Activated CD4-positive, alpha-beta T cell treated with anti-CD3 and anti-CD28 coated beads, Interleukin-2, amount 10 ng/mL, durations not matched to agents 7 days and 5 days (primary cell): ENCODE measurements at places on chromosomes 6 and 20. TPM values are rescaled to one million over a fixed set of nuclear protein-coding genes. Genes with fewer than 3 reads are reported as not detected.
A peak's percentile ranks its signal among the peaks of the same experiment; 100 is the strongest.

DNA sequence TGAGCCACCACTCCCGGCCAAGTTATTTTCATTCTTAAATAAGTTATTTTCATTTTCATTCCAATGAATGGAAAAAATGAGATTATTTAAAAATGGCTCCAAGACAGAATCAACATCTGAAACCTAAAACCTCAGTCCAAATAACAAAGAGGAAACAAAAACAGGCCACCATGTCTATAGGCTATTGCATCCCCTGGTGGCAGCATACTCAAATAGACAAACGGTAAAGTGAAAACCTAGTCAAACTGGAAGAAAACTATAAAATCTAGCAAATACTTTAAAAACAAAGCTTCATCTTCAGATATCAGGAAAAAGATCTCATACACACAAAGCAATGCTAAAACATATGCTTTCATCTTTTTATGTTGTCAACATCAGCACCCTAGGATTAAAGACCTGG is 20.9 kb downstream of the IL17A start:
- H3K4me1 ChIP-seq, result peaks cover 2% of the 10 kb centered on the region
- DNase-seq, result no peak
- no peaks in the 10 kb centered on the region for H3K36me3 ChIP-seq

DNA sequence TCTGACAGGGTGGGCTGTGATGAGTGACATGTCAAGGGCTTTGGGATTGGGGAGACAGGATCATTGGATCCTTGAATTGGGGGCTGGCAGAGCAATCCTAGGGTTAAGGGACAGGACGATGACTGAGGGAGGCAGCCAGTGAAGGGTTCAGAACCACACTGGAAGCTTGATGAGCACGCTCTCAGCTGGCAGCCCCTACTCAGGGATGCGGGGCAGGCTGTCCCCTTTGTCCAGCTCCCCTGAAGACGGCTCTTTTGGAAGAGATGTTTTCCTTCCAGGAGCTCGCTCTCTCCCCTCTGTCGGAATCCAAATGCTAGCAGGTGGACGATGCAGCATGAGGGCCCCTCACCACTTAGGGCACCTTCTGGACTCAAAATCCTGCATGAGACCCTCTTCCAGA is 8.4 kb downstream of the TGM3 start:
- H3K27me3 ChIP-seq, result peaks cover 7% of the 10 kb centered on the region
- H3K4me3 ChIP-seq, result no peak overlapping the region
- no peak for DNase-seq
- no peak overlapping the region for H3K27ac ChIP-seq
- H3K4me1 ChIP-seq, result no peaks in the 10 kb centered on the region

FNDC11 gene
- total RNA-seq, result 0.15 TPM

DNA sequence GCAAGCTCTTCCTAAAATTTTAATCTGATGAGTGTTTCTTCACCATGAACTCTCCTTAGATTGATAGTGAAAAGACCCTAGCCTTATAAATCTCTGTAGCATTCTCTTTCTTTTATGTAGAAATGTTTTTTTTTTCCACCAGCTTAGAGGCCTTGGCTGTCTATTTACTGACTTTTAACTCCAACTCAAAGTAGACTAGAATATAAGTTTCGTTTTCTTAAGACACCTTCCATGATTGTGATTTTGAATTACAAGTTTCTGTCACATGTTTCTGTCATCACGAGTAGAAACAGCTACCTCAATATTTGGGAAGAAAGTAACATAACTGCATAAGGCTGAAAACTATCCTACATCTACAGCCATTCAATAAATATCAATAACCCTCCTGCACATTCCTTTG is 17.8 kb downstream of the ADGRF4 start:
- DNase-seq, result no peak
- H3K4me3 ChIP-seq, result no peak overlapping the region
- H3K27me3 ChIP-seq, result peaks cover 6% of the 10 kb centered on the region
- no peak overlapping the region for H3K27ac ChIP-seq
- H3K4me1 ChIP-seq, result peaks cover 4% of the 10 kb centered on the region

DNA sequence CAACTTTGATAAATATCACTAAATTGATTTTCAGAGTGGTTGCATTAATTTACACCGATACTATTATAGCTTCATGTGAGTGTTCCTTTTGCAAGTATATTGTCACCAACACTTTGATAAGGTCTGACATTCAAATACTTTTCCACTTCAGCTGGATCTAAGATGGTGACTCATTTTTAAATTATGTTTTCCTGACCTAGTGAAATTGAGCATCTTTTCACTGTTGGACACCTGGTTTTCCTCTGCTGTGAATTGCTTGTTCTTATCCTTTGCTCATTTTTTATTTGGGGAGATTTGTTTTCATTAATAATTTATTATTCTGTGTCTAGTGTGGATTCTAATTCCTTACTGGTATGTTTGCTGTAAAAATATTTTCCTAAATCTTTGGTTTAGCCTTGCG is 85.2 kb upstream of the PRDM1 start:
- H3K36me3 ChIP-seq, result no peaks in the 10 kb centered on the region
- H3K27me3 ChIP-seq, result peaks cover 65% of the 10 kb centered on the region
- no peak overlapping the region for H3K4me3 ChIP-seq
- no peak for DNase-seq
- H3K4me1 ChIP-seq, result peaks cover under 1% of the 10 kb centered on the region

DNA sequence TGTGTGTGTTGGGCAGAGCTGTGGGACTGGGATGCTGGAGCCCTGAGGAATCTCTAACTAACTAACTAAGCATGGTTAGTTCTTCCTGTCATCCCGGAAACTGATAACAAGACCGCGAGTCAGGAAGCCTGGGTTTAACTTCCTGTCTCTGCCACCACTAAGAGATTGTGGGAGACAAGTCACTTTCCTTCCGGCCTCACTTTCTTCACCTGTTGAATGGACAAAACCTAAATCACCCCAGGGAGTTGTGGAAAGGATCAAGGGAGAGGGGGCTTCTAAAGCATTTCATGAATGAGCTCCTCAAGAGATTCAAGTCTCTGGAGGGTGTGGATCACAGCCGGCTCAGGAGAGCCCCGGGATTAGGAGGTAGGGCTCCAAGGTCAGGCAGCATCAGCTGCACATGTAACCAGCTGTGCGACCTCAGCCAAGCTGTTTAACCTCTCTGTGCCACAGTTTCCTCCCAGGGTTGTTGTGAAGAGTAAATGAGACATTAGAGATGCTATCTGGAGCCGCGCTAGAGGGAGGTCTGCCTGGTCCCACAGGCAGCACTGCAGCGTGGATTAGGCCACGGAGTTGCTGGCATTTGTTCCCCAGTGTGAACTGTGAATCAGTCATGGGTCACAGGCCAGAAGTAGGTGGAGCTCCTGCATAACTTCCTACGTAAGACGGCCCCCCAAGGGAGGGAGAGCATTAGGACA is 105.1 kb downstream of the TOX2 start:
- peaks cover 34% of the 10 kb centered on the region for H3K4me1 ChIP-seq
- DNase-seq, result peak; percentile 65
- peak overlapping the region; percentile 17 for H3K4me3 ChIP-seq
- H3K27me3 ChIP-seq, result peaks cover 60% of the 10 kb centered on the region

DNA sequence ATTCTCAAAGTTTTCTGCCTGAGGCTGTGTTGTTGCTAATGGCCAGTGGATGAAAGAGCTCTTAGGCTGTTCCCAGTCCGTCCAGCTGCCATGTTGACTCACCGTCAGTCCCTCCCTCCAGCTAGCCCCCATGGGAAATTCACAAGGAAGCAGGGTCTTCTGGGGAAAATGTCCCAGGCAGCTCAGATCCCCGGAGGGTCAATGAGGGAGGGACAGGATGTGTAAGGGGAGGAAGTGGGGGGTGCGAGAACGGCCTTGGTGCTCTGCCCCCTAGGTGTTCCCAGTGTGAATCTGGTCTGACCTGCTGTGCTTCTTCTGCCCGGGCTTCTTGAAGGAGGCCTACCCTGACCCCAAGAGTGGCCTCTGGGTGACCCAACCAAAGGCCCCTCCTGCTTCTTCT is 65.9 kb downstream of the CEBPB start:
- no peak overlapping the region for H3K27ac ChIP-seq
- H3K4me3 ChIP-seq, result no peak overlapping the region
- H3K36me3 ChIP-seq, result no peaks in the 10 kb centered on the region

DNA sequence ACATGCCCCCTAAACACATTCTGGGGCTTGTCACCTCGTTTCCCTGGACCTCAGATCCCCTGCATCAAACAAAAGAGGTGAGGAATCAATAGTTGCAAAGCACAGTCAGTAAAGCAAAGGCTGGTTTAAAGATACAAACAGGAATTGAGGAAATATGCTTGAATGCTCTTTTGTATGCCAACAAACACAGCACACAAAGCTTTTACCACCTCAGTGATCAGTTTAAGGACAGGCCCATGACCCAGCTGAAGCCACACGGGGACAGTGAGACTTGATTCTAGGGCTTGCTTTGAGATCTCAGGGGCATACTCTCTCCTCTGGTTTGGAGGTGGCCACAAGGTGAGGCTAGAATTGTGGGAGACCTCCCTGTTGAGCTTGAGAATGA is 182.9 kb upstream of the CST7 start:
- no peaks in the 10 kb centered on the region for H3K4me1 ChIP-seq
- peak; percentile 5 for DNase-seq
- no peak overlapping the region for H3K27ac ChIP-seq
- no peak overlapping the region for H3K4me3 ChIP-seq

RAET1L gene
- not detected for total RNA-seq

DNA sequence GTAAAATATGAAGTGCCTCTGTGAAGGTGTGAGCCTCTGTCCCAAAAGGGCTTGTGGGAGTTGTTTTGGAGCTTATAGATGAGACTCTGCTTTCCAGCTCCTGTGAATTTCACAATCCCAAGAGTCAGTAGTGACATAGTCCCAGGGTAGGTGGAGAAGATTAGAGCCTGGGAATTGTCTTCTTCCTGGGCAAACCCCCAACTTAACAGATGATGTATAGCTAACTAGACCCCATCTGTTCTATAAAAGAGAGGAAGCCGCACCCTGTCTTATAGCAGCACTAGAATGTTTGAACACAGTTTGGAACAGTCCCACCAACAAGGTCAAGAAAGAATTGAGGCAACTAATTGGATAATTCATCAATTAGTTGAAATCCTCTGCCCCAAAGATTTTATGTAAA is 294.7 kb downstream of the ZNF217 start:
- no peak overlapping the region for H3K27ac ChIP-seq
- DNase-seq, result no peak
- no peaks in the 10 kb centered on the region for H3K36me3 ChIP-seq
- H3K27me3 ChIP-seq, result no peaks in the 10 kb centered on the region
- no peaks in the 10 kb centered on the region for H3K4me1 ChIP-seq
- H3K4me3 ChIP-seq, result no peak overlapping the region

IL17F gene
- total RNA-seq, result 9.1 TPM

DNA sequence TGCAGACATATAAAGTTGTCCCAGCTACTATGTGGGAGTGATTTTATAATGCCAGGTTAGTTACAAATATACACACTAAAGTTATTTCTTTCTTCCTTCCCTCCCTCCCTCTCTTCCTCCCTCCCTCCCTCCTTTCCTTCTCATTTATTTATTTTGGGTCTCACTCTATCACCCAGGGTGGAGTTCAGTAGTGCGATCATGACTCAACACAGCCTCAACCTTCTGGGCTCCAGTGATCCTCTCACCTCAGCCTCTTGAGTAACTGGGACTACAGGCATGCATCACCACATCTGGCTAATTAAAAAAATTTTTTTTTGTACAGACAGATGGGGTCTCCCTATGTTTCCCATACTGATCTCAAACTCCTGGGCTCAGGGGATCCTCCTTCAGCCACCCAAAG is 59.2 kb downstream of the PHF20 start:
- H3K4me3 ChIP-seq, result no peak overlapping the region
- peaks cover 19% of the 10 kb centered on the region for H3K4me1 ChIP-seq
- peaks cover 26% of the 10 kb centered on the region for H3K36me3 ChIP-seq
- no peak for DNase-seq
- no peak overlapping the region for H3K27ac ChIP-seq

EBF4 gene
- 0.64 TPM for total RNA-seq

DNA sequence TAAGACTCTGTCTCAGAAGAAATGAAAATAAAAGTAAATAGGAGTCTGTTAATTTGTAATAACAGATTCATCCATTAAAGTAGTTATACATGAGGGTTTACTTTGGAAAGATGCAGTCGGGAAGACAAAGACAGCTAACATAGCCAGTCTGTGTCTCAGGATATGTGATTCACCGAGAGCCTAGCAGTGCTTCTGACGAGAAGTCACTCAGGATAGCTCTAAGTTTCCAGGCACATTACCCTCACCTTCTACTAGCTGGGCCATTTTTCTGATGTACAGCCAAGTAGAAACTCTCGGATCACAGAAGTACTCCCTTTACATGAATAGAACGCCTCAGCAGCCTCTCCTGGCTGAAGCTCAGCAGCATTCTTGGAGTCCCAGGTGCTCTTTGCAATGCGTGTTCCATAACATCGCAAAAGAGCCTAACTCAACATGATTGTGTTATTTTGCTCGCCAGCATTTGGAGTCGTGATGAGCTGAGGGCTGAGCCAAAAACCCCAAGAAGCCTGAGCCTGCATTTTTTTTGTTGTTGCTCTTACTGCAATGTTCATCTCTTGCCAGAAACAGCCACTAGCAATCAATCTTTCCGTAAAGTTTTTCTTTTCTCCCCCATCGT is 22.4 kb upstream of the TASP1 start:
- H3K36me3 ChIP-seq, result no peaks in the 10 kb centered on the region
- no peak overlapping the region for H3K27ac ChIP-seq
- no peaks in the 10 kb centered on the region for H3K4me1 ChIP-seq
- peaks cover 2% of the 10 kb centered on the region for H3K27me3 ChIP-seq
- H3K4me3 ChIP-seq, result no peak overlapping the region
